ENCODE measurements at places on chromosomes 4 and X.

- DNase-seq, result no peak
Measured at GRCh38 chr4:154739111-154739510, 4.7 kb upstream of the LRAT start.

- DNase-seq, result no peak
Measured at GRCh38 chr4:140469791-140470733, 28.0 kb downstream of the MGAT4D start.

DNA sequence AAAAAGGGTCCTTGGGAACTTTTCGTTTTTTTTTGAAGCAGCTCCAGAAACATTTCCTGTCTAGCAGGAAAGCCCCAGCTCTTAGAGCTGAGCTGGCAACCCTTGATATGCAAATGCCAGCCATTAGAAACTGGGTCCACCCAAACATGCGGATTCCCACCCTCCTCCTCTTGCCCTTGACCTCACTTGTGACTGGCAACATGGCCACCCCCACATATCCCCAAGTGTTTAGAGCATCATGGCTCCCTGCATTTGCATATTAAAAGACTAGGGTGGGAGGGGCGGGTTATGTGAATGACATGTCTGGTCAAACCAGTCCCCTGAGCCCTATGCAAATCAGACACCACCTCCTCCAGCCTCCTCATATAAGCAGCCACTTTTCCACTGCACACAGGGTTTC lies 671.1 kb downstream of the FAT4 start:
- no peak for DNase-seq

GRCh38 chr4:23458054-23458453 lies 431.8 kb downstream of the PPARGC1A start:
- no peak for DNase-seq

GRCh38 chr4:75612306-75612705 lies 18.0 kb downstream of the CDKL2 start:
- no peak for DNase-seq

DNA sequence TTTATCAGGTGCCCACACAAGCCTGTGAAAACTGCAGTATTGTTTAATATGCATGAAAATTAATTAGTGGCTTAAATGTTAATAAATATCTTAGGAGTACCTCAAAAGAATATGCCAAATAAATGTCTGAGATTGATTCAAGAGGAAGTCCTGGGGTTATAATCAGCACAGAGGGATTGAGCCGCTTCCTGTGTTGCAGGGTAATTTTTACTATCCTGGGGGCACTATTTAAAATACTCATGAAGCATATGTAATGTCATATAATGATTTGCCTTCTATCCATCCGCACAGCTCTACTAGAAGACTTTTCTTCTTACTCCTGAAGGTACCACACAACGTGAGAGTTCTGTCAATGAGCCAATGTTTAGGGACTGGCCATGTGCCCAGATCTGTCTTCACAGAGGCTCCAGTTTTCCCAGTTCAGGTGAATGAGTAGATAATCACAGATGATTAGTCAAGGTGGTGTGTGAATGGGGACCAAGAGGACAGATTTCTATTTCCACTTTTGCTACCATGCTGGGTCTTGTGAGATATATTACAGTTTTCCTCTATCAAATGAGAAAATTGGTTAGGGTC lies 233.3 kb downstream of the USP46 start:
- DNase-seq, result no peak

DNA sequence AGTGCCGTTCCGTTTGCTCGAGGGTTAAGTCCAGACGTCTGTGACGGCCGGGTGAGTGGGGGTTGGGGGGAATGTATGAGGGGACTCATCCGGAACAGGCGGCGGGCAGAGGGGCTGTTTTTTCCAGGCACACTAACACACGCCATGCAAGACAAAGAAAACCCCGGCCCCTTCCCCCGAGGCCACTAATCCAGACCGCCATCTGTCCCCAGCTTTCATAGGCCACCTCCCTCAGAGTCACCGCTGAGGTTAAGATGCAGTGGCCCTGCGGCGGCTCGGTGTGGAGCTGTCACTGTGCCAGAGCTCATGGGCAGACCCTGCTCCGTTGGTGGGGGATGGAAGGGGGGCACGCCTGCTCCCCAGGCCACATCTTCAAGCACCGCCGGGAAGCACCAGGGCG lies 34.1 kb downstream of the SORCS2 start:
- no peak for DNase-seq

DNA sequence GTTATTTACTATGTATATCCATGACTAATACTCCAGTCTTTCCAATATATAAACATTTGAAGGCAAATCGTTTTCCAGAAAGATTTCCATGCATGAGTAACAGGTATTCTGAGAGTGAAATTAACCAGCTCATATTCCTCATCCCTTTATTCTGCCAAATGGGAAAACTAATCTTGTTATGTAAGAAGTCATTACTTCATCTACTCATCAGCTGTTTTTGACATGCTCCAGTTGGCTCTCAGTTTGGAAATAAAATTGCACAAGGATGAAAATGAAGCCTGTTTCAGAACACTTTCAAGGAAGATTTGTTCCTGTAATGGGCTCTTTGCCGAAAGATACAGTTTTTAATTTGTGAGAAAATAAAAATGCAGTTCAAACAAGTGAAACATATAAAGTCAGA lies 121.9 kb downstream of the KCTD8 start:
- DNase-seq, result no peak

GRCh38 chrX:71081330-71082123 lies 13.4 kb upstream of the SNX12 start:
- DNase-seq, result no peak

DNA sequence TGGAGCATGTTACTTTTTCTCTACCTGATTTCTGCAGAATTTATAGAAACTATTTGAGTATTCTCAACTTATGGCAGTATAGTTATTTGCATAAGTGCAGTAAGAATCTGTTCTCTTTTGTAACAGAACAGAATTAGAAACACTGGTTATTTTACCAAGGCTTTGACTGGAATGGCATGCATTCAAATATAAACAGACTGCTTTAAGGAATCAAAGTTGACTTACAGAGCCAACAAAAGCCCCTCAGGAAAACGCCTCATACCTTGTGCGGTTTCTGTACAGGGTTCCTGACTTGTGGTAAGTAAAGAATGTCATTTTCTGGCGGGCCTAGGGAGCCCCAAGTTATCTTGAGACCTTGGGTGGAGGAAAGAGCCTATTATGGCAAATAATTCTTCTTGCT lies 97.1 kb downstream of the GPR143 start:
- no peak for DNase-seq

DNA sequence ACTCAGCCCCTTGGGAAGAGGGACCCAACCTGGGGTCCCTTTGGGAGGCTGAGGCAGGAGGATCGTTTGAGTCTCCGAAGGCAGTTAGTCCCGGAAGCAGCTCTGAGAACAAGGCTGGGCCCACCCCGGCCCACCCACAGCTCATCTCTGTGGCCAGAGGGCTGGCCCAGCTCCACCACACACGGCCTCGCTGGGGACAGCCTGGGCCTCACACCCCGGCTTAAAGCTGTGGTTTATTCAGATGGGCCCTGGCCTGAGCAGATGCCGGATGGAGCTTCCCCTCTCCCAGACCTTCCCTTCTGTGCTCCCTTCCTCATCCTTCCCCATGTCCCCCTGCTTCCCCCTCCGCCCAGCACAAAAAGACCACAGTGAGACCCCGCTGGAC lies 54.4 kb downstream of the FAM53A start:
- DNase-seq, result no peak

GRCh38 chr4:30543057-30543456 lies 177.1 kb upstream of the PCDH7 start:
- DNase-seq, result no peak

DNA sequence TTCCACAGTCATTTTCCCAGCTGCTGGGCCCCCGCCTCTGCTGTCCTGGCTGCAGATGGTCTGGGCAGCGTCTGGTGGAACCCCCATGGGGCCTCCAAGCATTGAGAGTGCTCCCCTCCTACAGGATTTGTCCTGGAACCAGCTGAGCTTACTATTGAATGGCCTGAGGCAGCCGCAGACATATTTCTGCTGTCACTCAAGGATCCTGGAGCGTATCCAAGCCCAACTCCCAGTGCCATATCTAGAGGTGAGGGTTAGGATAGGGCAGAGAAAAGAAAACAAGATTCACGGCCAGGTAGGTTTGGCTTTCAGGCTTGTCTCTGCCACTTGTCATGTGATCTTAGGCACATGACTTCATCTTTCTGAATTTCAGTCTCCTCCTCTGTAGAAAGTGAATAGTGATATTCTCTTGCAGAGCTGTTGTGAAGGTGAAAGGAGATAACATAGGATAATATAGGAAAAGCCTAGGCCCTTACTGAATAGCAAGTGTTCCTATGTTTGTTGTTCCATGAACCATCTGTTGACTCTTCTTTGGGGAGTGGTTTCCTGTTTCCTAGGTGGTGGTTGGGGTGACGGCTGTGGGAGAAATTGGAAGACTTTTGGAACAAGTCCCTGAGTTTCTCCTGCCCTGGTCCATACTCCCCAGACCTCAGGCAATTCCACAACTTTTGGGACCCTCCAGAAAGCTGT lies 52.3 kb downstream of the SEPSECS start:
- no peak for DNase-seq

GRCh38 chr4:167232805-167233684 lies 1.2 kb downstream of the SPOCK3 start:
- DNase-seq, result no peak

Data from stimulated activated CD4-positive, alpha-beta T cell treated with anti-CD3 and anti-CD28 coated beads, Interleukin-15, amount 100 ng/mL, for 24 hours (primary cell).